Eye (tissue), 1 donor: ENCODE measurements at places on chromosomes 16 and 17.

- peak; percentile 61 for DNase-seq
Observed at GRCh38 chr16:80803339-80804055, 901 bp downstream of the CDYL2 start.

GRCh38 chr17:48579760-48580554 lies 1.8 kb upstream of the HOXB4 start:
- peak; percentile 75 for DNase-seq

GRCh38 chr17:21339011-21339410 lies 37.1 kb upstream of the KCNJ12 start:
- peak; percentile 80 for DNase-seq

- peak; percentile 66 for DNase-seq
Observed at GRCh38 chr17:81200695-81201580, 21.8 kb downstream of the CEP131 start.

- no peak for DNase-seq
Observed at GRCh38 chr17:37466471-37466870, 23.2 kb upstream of the DUSP14 start.

- DNase-seq: no peak
Observed at GRCh38 chr17:1505586-1505985, 10.8 kb downstream of the INPP5K start.

- DNase-seq: peak; percentile 46
Observed at GRCh38 chr16:8568231-8568617, 22.1 kb downstream of the TMEM114 start.

DNA sequence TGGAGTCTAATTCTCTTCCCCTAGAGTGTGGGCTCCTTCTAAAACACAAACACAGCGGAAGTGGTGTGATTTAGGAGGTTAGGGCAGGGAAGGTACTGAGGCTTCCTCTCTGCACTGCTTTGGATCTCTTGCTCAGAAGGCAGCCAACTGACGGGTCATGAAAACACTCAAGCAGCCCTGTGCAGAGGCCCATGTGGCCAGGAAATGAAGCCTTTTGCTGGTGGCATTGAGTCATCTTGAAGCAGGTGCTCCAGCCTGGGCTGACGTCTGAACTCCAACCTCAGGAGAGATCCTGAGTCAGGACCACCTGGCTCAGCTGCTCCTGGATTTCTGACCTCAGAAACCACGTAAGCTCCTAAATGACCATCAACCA lies 72.9 kb downstream of the MRM1 start:
- no peak for DNase-seq
